ENCODE measurements at places on chromosomes 11 and 22.
A peak's percentile ranks its signal among the peaks of the same experiment; 100 is the strongest.

- peak within 1 kb of the TSS; percentile 100 for H3K4me3 ChIP-seq
- peaks cover 54% of the 10 kb centered on the region for H3K4me1 ChIP-seq
- H3K36me3 ChIP-seq: peaks cover 50% of the 10 kb centered on the region
- DNase-seq: peak; percentile 96
- H3K27ac ChIP-seq: peak within 1 kb of the TSS; percentile 92
Observed at GRCh38 chr22:39520226-39521105, at the start of gene ATF4. Gene ATF4, plus strand, starts transcription at chr22:39520562. Its CDS starts 884 bp downstream, at chr22:39521446.

DNA sequence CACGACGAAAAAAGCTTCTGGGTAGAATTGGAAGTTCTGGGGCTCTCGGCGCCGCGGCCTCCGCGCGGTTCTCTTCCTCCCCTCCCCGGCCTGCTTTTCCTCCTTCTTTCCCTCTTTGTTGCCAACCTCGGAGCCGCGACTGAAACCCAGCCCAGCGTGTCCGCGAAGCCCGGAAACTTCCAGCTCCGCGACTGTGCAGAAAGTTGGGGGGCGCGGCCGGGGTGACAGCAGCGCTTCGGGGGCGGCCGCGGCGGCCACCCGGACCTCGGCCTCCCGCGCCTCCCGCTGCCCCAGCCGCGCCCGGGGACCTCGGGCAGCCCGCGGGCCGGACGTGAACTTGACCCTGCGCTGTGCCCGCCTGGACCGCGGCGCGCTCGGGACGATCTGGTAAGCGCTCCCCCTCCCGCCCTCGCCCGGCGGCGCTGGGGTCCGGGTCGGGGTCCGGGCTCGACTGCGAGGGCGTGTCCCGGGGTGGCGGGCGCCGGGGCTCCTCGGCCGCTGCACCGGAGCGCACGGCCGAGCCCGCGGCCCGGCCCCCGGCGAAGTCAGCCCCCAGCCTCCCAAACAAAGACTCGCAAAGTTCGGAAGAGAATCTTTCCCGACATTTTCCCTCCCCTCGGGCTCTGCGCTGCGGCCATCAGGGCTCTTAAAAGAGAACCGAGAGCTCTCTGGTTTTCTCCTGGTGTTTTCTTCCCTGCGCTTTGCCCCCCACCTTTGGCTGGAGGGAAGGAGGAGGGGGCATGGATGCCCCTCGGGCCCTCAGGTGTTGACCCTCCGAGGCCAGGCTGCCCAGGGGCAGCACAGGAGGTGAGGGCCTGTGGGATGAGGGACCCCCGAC lies 67.9 kb upstream of the WNT7B start:
- H3K4me1 ChIP-seq: peaks cover 41% of the 10 kb centered on the region
- H3K27ac ChIP-seq: peak overlapping the region; percentile 55
- H3K36me3 ChIP-seq: no peaks in the 10 kb centered on the region
- peak; percentile 55 for DNase-seq
- H3K27me3 ChIP-seq: no peaks in the 10 kb centered on the region

GRCh38 chr11:15897211-15897960 lies 459.0 kb downstream of the SOX6 start:
- no peaks in the 10 kb centered on the region for H3K27me3 ChIP-seq
- H3K27ac ChIP-seq: no peak overlapping the region
- H3K4me1 ChIP-seq: no peaks in the 10 kb centered on the region
- H3K4me3 ChIP-seq: no peak overlapping the region
- DNase-seq: no peak
- H3K36me3 ChIP-seq: no peaks in the 10 kb centered on the region

DNA sequence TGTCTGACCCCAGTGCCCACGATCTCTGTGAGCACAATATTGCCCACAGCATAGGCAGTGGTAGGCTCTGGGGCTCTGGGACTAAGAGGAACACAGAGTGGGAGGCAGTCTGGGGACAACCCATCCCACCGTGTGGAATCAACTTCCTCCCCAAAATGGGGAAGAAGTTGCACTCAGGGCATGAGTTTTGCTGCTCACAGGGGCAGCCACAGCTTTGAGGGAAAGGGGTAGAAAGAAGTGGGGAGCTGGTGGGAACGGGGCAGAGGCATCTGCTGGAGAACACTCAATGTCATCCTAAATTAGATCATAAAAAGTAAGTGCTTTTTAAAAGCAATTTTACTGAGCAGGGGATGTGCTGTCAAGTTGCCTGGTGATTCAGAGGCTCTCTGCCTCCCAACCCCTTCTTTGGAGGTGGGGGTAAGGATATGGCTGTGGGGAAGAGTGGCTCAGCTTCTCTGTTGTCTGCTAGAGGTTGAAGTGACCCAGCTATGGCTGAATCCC lies 233.8 kb upstream of the NCAM1 start:
- no peaks in the 10 kb centered on the region for H3K4me1 ChIP-seq
- H3K27me3 ChIP-seq: no peaks in the 10 kb centered on the region
- H3K36me3 ChIP-seq: no peaks in the 10 kb centered on the region
- no peak overlapping the region for H3K27ac ChIP-seq
- H3K4me3 ChIP-seq: no peak overlapping the region
- DNase-seq: no peak

DNA sequence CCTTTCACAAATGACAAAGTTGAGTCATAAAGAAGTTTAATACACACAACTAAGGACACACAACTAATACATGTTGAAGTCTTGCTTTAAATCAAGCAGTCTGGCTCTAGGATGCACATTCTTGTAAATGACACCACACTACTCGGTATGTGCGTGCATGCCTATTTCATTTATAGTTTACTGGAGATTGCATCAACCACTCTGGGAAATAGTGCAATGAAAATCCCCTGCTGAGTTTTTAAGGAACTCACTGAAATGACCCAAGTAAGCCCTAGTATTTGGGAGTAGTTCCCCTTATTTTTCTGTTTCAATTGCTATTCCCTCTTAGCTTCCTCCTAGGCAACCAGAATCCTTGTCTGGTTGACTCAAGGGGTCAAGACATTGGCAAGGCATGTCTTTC lies 160.2 kb upstream of the LARGE1 start:
- no peak overlapping the region for H3K4me3 ChIP-seq
- no peaks in the 10 kb centered on the region for H3K27me3 ChIP-seq

DNA sequence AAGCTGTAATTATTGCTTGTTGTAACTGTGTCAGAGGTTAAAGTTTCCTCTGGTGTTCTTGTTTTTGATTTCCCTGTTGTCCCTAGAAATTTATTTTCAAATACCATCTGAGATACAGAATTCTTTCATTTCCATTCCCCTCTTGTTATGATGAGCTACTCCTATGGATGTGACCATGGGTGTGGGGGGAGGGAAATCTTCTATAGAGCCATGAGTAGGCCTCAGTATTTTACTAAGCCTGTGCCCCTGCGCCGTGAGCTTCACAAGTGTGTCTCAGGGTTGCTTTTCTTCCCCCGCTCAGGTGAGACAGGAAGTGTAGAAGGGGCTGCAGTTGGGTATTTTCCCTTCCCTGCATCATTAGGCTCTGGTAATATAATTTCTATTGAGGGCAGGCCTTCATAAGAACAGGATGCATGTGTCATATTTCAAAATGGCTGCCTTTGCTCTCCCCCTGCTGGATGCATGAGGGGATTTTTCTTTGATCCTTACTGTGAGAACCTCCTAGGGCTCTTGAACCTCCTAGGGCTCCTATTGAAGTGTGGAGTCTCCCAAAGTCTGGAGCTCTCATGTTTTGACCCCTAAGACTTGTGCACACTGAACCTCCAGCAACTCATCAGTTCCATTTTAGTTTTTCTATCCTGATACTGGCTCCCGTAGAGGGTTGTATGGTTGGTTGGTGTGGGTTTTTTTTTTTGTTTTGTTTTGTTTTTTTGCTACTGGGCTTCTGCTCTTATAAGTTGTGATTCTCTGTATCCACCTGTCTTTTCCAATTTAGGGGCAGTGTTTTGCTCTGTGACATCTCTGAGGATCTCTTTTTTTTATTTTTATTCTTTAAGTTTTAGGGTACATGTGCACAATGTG lies 658.2 kb downstream of the NTM start:
- H3K27me3 ChIP-seq: no peaks in the 10 kb centered on the region
- H3K27ac ChIP-seq: no peak overlapping the region
- DNase-seq: no peak
- H3K4me3 ChIP-seq: no peak overlapping the region
- no peaks in the 10 kb centered on the region for H3K4me1 ChIP-seq

GRCh38 chr22:43411869-43412807 lies at the start of gene MPPED1:
Gene MPPED1, plus strand, starts transcription at chr22:43412014. Its CDS starts 12,972 bp downstream, at chr22:43424986.
- no peak within 1 kb of the TSS for H3K27ac ChIP-seq
- peaks cover 29% of the 10 kb centered on the region for H3K27me3 ChIP-seq
- no peak within 1 kb of the TSS for H3K4me3 ChIP-seq
- no peaks in the 10 kb centered on the region for H3K36me3 ChIP-seq
- DNase-seq: no peak

GRCh38 chr11:26287067-26287518 lies 44.8 kb upstream of the ANO3 start:
- no peaks in the 10 kb centered on the region for H3K4me1 ChIP-seq
- no peaks in the 10 kb centered on the region for H3K27me3 ChIP-seq
- no peak overlapping the region for H3K27ac ChIP-seq
- H3K36me3 ChIP-seq: no peaks in the 10 kb centered on the region

DNA sequence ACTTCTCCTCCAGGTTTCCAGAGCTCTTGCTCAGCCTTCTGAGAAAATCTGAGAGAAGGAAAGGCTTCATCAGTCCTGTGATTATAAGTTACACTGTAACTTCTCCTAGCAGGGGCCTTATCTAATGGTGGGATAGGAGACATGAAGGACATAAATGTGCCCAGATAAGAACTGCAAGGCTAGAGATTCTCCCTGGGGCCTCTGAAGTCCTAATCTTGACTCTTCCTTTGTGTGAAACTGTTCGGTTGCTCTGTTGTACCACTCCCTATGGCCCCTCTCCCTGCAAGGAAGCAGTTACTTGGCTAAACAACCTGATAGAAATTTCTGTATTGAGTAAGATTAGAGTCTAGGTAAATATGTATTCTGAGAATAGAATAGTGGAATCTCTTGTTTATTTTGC lies 780.9 kb downstream of the ETS1 start:
- DNase-seq: no peak
- no peak overlapping the region for H3K27ac ChIP-seq
- H3K36me3 ChIP-seq: no peaks in the 10 kb centered on the region
- H3K4me1 ChIP-seq: no peaks in the 10 kb centered on the region

DNA sequence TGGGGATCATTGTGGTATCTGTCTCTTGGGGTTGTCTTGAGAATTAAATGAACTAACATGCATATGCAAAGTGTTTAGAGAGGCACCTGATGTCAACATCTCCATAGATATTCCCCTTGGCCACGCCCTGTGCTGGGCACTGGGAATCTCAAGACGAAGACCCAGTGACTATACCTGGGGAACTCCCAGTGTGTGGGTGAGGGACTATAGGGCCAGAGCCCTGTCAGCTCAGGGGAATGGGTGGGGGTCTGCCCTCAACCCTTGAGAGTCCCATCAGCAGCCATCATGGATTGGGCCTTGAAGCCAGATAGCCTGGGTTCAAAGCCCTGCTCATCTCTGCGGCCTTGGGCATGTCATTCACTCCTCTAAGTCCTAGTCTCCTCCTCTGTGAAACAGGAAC lies 21.6 kb upstream of the LMO1 start:
- H3K4me3 ChIP-seq: no peak overlapping the region
- H3K4me1 ChIP-seq: no peaks in the 10 kb centered on the region
- peaks cover 6% of the 10 kb centered on the region for H3K27me3 ChIP-seq
- no peak overlapping the region for H3K27ac ChIP-seq
- no peak for DNase-seq

GRCh38 chr11:10823152-10823579 lies 14.4 kb upstream of the EIF4G2 start:
- no peak for DNase-seq
- H3K36me3 ChIP-seq: peaks cover 3% of the 10 kb centered on the region
- H3K27ac ChIP-seq: no peak overlapping the region
- no peak overlapping the region for H3K4me3 ChIP-seq
- no peaks in the 10 kb centered on the region for H3K4me1 ChIP-seq

DNA sequence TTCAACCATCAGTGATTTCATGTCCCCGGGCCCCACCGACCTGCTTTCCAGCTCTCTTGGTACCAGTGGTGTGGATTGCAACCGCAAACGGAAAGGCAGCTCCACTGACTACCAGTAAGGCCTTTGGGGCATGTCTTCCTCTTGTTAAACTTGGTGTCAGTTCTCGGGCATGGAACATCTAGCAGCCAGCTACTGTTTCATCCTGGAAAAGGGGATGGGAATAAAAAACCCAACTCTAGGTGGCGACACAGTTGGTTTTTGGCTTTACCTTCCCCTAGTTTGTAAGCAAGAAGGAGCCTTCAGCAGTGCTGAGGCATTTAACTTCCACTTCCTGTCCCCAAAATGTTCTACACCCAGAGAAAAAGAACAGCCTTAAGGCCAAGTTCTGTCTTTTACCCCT lies 76.7 kb downstream of the BMAL1 start:
- no peak overlapping the region for H3K4me3 ChIP-seq
- H3K27ac ChIP-seq: no peak overlapping the region
- no peaks in the 10 kb centered on the region for H3K27me3 ChIP-seq
- H3K36me3 ChIP-seq: peaks cover 94% of the 10 kb centered on the region
- H3K4me1 ChIP-seq: peaks cover 3% of the 10 kb centered on the region

- no peaks in the 10 kb centered on the region for H3K4me1 ChIP-seq
- no peak for DNase-seq
- H3K36me3 ChIP-seq: no peaks in the 10 kb centered on the region
- H3K4me3 ChIP-seq: no peak overlapping the region
Observed at GRCh38 chr22:10961043-10961860, 4566.7 kb upstream of the OR11H1 start.

DNA sequence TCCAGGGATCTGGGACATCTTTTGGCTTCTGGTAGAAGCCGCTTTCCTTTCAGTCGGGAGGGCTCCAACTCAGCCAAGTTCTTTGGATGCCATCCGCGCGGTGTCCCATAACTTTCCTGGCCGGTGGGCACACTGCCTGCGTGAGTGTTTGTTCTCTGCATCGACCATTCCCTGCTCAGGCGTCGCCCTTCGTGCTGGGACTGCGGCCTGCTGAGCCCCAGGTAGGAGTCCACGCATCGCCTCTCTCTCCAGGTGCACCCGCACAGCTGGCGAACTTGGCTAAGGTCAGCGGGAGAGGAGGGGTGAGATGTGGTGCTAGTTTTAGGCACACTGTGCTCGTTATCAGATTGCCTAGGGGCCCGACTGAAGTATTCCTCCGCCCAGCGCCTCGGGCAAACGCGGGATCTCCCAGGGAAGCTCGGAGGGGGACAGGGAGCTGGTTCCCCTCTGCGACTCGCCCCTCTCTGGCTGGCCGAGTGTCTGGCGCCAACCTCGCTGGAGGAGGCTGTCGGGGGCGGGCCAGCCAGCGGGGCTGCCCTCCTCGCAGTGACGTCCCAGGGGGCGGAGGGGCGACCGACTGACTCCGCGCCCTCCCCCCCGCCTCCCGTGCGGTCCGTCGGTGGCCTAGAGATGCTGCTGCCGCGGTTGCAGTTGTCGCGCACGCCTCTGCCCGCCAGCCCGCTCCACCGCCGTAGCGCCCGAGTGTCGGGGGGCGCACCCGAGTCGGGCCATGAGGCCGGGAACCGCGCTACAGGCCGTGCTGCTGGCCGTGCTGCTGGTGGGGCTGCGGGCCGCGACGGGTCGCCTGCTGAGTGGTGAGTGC lies at the start of gene LAYN:
Gene LAYN, plus strand, starts transcription at position 607 of the 823 bp plus-strand sequence. Its CDS starts 124 bp downstream, at position 731.
- no peak within 1 kb of the TSS for H3K27ac ChIP-seq
- H3K27me3 ChIP-seq: peaks cover 23% of the 10 kb centered on the region
- peak within 1 kb of the TSS; percentile 50 for H3K4me3 ChIP-seq
- no peak for DNase-seq
